Stimulated activated naive CD8-positive, alpha-beta T cell treated with anti-CD3 and anti-CD28 coated beads, Interleukin-15, Interleukin-2, amounts not matched to agents 100 U/mL and 50 U/mL, for 24 hours (primary cell): ENCODE measurements at places on chromosomes 6 and 20.

DNA sequence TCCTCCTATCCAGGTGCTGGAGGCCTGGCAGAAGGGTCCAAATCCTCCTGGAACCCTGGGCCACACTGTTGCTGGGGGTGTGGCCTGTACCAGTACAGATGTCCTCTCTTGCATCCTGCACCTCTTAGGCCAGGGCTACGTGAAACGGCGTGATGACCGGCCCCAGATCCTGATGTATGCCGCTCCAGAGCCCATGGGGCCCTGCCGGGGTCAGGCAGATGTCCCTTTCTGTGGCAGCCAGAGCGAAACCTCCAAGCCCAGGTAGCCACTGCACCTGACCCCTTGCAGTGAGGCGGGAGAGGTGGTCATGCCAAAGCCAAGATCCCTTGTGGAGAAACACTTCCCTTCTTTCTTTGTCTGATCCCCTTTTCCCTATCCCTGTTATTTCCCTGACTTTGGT is 14.2 kb downstream of the DNPH1 start:
- DNase-seq = no peak

DNA sequence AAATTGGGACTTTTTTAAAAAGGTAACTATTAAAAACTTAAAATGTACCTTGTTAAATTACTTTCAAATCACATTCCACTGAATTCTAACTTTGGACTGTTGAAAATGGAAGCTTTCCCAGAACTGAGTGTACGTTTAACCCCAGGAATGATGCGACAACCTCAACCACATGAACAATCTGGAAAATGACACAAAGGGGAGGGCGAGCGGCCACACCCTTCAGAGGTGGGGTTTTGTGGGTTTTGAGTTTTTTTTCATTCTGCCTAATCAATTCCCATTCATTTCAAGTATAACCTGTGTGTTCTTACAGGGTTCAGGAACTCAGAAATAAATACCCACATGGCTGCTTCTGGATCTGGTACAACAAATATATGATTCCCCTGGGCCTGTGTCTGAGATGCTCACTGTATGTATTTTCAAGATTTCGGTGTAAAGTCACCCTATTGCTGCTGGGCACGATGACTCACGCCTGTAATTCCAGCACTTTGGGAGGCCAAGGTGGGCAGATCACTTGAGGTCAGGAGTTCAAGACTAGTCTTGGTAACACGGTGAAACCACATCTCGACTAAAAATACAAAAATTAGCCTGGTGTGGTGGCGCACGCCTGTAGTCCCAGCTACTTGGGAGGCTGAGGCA is 21.6 kb downstream of the CNKSR3 start:
- DNase-seq = no peak

GRCh38 chr20:25081065-25081729 is 744 bp downstream of the VSX1 start:
- peak; percentile 53 for DNase-seq

DNA sequence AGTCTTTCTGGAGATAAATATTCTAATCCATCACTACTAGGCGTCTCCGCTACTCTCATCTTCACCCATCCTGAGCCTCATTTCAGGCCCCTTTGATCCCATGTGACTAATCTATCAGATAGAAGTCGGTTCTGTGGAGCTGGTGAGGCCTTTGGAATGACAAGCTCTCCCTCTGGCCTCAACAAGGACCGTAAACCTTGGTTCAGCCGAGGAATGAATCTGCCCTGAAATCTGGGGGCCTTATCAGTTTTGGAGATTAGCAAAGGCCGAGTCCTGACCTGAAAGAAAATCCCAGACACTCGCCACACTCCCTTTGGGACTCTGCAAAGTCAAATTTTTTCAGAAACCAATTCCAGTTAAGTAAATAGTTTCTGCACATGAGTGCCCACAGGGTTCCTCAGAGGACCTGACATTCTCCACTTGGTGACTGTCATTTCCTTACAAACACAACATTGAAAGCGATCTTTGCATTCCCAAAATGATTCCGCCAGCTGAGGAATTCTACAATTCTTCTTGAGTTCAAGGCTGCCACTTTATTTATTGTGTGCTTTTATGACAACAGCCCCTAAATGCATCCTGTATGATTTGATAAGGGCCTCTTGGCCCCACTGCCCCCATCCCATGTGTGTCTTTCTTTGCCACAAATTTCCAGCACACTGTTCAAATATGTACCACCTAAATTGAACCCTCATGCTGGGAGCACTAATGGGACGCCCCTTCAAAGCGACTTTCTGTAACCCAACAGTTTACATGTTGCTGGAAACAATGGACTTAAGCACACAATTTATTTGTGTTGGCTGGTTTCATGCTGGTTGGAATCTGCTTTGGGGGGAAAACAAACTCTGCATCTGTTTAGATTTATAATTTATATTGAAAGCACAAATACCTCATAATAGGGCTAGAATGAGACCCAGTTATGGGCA is 10.0 kb upstream of the RIPOR3 start:
- DNase-seq = no peak

DNA sequence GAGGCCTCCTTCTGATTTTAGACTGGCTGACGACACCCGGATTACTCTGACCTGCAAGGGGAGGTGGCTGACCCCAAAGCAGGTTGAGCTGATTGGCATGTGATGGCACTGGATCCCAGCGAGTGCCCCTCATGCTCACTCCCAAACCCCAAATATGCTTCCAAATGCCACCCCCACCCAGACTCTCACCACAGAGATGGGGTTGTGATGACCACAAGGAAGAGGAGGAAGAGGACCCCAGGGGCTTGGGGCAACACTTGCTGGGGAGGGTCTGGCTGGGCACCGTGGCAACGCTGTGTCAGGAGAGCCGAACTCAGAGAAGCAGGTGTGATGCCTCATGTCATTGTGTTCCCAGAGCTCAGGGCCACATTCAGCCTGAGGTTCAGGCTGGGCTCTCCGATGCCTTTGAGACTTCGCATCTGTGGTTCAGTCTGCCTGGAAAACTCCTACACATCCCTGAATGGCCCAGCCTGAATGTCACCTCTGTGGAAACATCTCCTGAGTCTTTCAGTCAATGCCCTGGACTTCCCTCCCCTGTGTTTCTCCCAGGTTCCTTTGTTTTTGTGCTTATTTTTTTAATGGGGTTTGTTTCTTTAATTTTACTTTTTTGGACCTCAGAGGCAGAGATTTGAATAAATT is 169.1 kb upstream of the PMEPA1 start:
- DNase-seq = no peak

- DNase-seq = no peak
Measured at GRCh38 chr6:3328796-3329195, 70.0 kb downstream of the PSMG4 start.

- no peak for DNase-seq
Measured at GRCh38 chr6:76003113-76003512, 69.3 kb downstream of the IMPG1 start.

DNA sequence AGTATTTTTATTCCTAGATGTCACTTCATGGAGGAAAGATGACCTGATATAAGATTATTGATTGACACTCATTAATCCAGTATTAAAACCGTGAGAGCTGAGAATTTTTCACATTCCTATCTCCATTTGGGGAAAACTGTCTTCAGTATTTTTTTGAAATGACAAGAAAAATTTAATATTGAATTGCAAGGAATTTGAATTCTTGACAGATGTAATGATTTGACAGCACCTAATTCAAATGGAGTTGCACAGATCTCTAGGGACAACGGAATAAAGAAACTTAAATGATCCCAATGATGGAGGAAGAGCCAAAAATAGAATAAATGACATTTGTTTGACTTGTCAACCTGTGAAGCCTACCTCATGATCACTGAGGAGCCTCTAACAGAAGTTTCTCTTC is 1591.4 kb downstream of the HACE1 start:
- no peak for DNase-seq

- DNase-seq = no peak
Measured at GRCh38 chr6:83860359-83860755, 868 bp downstream of the CYB5R4 start.

DNA sequence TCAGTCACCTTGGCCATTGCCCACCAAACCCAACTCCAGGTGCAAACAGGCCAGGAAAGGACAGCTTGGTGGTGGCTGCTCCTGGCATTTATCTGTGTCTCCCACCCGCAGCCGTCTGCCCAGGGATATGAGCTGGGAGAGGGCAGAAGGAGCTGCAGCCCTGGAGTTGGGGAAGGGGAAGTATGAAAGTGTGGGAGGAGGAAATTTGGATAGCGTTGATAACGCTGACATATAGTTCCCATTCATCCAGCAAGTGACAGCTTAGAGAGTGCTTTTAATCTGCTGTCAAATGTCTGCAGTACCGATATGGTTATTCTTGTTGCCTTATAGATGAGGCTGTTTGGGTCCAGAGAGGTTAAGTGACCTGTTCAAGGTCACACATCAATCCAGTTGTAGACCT is 741 bp downstream of the KCNK16 start:
- no peak for DNase-seq

DNA sequence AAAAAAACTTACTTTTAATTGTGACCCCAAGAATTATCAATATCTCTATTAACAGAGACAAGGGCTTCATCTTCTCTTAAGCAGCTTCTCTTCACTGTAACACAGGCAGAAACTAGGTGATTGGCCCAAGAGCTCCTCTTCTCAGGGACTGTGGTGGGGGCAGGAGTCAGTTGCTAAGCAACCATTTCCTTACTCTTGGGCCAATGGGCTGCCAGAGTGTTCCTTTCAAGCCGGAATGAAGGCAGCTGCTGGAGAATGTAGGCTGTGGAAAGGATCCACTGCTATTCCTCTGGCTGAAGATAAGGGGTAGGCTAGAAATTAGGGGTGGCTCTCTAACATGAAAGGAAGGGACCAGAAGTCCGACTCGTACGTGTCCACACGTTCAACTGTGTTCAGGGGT is at the start of gene SEL1L2:
SEL1L2 (minus strand) TSS at position 150 of the 400 bp plus-strand sequence; CDS start at position 70, 80 bp downstream.
- DNase-seq = no peak

DNA sequence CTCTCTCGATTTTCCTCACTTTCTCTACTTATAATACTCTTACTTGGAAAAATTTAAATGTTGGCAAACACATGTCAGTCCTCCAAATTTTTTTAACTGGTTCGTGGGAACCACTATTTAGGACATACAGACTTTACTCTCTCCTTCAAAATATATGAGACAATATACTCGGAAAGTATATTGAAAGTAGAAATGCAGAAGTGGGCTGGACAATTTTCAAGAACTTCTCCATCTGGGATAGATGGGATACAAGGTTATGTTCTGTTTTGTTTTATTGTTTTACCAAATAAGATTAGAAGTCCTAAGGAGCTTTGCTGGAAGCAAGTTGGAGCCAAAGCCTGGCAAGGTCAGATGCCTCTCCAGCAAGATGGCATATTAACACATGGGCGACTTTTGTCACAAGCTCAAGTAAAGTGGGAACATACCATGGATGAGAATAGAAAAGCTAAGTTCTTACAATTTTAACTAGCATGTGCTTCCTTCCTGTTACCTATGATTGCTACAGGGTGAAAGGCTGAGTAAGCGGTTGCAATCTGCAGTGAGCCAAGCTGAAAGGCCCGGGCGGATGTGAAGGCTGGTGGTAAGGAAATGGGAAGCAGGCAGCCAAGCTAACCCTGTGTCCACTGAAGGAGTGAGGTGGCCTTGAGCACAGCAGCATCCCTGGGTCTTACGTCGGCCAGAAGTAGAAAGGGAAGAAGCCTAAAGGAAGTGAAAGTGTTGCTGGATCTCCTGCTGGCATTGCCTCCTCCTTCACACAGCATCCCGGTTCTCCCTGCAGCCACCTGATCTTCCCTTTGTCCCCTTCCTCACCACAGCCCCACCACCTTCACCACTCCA is 7.1 kb downstream of the MAP3K5 start:
- DNase-seq = peak; percentile 42

DNA sequence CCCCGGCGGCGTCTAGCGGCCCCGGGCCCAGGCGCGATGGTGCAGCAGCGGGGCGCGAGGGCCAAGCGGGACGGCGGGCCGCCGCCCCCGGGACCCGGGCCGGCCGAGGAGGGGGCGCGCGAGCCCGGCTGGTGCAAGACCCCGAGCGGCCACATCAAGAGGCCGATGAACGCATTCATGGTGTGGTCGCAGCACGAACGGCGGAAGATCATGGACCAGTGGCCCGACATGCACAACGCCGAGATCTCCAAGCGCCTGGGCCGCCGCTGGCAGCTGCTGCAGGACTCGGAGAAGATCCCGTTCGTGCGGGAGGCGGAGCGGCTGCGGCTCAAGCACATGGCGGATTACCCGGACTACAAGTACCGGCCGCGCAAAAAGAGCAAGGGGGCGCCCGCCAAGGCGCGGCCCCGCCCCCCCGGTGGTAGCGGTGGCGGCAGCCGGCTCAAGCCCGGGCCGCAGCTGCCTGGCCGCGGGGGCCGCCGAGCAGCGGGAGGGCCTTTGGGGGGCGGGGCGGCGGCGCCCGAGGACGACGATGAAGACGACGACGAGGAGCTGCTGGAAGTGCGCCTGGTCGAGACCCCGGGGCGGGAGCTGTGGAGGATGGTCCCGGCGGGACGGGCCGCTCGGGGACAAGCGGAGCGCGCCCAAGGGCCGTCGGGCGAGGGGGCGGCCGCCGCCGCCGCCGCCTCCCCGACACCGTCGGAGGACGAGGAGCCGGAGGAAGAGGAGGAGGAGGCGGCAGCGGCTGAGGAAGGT is 715 bp downstream of the SOX12 start:
- peak; percentile 65 for DNase-seq

DNA sequence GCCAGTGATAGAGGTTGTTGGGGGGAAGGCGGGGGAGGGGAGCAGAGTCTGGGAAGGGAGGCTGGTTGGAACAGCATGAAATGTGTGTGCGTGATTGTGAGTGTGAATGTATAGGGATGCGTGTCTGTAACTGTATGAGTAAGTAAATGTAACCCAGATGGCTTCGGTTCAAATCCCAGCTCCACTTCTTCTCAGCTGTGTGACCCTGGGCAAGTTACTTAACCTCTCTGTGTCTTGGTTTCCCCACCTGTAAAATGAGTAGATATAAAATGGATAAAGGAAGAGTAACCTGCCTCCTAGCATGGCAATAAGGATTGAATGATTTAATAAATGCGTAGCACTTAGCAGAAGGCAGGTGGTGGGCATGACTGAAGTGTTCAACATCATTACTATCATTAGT is 24.1 kb downstream of the MAFB start:
- no peak for DNase-seq

DNA sequence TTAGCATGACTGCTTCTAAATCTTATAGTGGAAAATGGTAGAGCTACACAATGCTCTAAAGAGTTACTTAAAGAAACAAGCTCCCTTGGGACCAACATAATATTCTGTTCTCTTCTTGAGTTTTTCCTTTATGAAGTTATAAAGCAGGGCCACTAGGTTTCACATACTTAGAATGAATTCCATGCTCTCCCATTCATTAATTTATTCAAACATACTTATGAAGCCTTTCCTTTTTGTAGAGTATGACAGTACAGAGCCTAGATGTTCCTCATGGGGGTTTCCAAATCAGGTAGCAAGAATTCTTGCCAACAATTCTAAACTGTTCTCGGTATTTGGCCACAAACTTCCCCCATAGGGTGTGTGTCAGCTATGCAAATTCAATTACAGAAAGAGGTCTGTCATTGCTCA is 20.6 kb upstream of the FABP7 start:
- DNase-seq = no peak
